ENCODE measurements at places on chromosomes 1 and 21.
A peak's percentile ranks its signal among the peaks of the same experiment; 100 is the strongest.

DNA sequence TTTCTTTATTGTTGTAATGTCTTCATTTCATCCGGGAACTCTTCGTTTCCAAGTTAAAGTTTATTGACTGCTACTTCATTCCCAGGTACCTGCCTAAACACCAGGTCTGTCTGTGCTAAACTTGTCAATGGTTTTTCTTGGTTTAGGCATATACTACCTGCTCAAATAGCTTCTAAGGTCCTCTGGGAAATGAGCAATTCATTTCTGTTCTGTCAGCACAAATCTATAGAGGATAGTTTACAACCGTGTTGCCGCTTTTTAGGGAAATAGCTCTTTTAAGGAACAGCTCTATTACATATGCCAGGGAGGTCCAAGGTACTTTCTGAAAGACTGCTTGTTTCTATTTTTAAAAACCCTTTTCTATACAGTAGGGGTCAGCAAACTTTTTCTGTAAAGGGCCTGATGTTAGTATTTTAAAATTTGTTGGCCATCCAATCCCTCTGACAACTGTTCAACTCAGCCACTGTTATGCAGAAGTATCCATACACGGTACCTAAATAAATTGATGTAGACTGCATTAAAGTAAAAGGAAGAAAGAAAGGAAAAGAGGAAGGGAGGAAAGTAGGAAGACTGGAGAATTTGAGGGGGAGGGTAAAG lies 222.7 kb upstream of the PTBP2 start:
- no peak for DNase-seq

- peak; percentile 40 for DNase-seq
Observed at GRCh38 chr1:9239622-9240401, 5.2 kb downstream of the H6PD start.

GRCh38 chr21:46000182-46000730 lies 18.7 kb downstream of the COL6A1 start:
- no peak for DNase-seq

DNA sequence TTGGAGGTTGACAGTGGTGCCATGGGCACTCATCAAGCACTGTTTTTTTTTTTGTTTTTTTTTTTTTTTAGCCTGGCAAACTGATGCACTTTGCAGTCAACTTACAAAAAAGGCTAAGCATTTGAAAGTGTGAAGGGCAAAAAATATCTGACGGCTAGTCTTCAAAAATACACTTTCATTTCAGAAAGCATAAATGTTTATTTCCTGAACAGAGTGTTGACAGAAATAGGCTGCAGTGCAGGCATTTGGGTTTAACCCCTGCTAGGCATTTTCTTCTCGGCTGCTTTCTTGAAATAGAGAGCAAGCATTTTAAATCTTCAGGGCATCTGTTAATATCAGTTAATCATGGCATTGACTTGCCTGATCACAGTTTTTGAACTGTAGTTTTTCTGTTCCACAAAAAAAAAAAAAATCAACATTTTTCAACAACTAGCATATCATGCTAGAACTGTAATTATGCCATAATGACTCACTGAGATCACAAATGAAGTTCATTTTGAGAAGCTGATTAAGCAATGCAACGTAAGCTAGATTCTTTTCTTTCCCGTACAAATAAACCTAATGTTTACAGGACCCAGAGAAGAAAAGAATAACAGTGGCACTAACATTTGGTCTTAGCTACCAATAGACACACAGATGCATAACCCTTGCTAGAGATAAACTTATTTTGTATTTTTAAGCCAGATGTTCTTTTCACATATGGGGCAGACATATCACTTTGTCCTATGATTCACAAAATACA lies 100.4 kb upstream of the USH2A start:
- peak; percentile 4 for DNase-seq

Measured in amniotic stem cell (primary cell).